CD4-positive, alpha-beta T cell (primary cell): ENCODE measurements at places on chromosomes 7 and 10.

DNA sequence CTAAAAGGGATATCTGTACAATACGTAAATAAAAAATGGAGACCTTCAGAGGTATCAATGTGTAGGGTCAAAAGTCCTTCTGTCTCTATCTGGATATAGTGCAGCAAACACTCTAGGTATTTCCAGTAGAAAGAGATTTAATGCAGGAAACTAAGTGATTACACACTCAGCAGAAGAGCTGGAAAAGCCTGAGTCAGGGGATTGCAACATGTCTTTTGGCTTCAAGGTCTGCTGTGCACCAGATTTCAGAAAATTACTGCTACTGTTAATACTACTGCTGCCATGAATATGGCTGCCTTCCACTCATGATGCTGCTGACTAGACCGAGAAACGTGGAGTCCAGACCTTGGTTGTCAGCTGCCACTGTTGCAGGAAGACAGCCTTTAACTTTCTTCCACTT, 94.9 kb upstream of the DLX6 start:
- no peaks in the 10 kb centered on the region for H3K36me3 ChIP-seq
- no peak overlapping the region for H3K4me3 ChIP-seq
- DNase-seq: no peak
- H3K4me1 ChIP-seq: no peaks in the 10 kb centered on the region

DNA sequence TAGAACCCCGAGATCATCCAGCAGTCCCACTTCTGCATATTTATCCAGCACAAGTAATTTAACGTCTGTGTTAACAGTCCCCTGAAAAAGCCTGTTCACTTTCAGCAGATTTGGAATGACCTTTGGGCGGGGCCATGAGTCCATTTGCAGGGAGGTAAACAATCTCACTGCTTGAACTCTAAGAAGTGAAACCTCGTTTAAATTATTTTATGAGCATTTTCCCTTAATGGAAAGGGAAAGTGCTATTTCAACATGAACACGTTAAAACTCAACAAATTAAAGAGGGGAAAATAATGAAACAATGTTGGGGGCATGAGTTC, 282.8 kb downstream of the GATA3 start:
- no peaks in the 10 kb centered on the region for H3K36me3 ChIP-seq
- no peak overlapping the region for H3K27ac ChIP-seq
- DNase-seq: no peak
- H3K4me1 ChIP-seq: peaks cover 8% of the 10 kb centered on the region

- no peak overlapping the region for H3K4me3 ChIP-seq
- no peaks in the 10 kb centered on the region for H3K4me1 ChIP-seq
- no peaks in the 10 kb centered on the region for H3K27me3 ChIP-seq
- no peak overlapping the region for H3K27ac ChIP-seq
- no peak for DNase-seq
Observed at GRCh38 chr7:133020496-133020895, 61.4 kb downstream of the CHCHD3 start.

- no peaks in the 10 kb centered on the region for H3K27me3 ChIP-seq
- H3K4me3 ChIP-seq: no peak overlapping the region
- no peaks in the 10 kb centered on the region for H3K36me3 ChIP-seq
- no peak for DNase-seq
Observed at GRCh38 chr10:89030791-89031190, 40.2 kb downstream of the FAS start.

DNA sequence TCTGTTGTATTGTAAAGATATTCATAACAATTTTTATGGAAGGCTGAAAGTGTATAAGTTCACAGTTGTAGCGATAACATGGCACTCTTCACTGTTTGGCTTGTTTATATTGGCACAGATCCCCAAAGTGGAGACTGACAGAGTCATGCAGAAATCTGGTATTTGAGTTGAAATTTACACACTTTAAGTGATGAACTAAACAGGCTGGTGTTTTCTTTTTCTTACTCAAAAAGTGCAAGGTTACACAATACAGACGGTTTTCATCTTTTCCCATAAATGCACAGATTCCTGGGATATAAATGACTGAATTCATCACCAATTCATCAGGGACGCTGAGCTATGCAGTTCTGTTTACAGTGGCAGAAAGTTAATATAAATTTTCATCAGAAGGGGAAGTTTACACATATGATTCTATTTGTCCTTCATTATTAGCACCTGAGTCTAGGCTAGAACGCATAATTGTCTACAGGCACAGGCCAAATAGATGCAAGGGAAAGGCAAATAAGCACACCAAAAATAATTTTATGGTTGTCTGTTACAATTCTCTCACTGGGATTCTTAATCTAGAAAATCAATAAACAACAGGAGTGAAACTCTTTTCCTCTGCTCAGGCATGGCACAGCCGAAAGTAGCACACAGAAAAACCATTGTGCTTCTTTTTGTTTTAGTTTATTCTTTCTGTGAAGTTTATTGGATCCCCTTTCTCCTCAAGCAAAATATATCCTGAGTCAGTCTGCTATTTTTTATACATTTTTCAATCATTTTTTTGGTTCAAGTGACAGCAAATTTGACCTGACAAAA, 88.0 kb downstream of the FOXP2 start:
- no peak for DNase-seq
- no peaks in the 10 kb centered on the region for H3K27me3 ChIP-seq

DNA sequence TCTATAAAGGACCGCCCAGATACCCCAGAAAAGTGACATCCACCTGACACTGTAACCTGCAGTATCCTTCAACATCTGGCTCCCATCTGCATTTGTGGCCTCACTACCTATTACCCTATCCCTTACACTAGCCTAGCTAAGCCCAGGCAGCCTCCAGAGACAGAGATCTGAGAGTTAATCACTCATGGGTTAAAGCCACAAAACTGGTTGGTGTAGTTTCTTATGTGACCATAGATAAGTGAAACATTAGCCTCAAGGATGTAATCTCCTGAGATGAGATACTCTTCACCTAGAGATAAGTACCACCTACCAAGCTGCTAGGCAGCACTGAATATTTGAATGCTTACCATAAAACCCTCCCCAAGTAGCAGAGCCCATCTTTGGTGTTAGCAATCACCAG, 35.4 kb downstream of the CTTNBP2 start:
- no peaks in the 10 kb centered on the region for H3K36me3 ChIP-seq
- H3K4me3 ChIP-seq: no peak overlapping the region
- no peak overlapping the region for H3K27ac ChIP-seq
- no peak for DNase-seq
- no peaks in the 10 kb centered on the region for H3K27me3 ChIP-seq

GRCh38 chr10:129194181-129194870, 272.7 kb upstream of the MGMT start:
- H3K27me3 ChIP-seq: peaks cover 4% of the 10 kb centered on the region
- no peak overlapping the region for H3K27ac ChIP-seq
- DNase-seq: no peak
- no peak overlapping the region for H3K4me3 ChIP-seq
- no peaks in the 10 kb centered on the region for H3K4me1 ChIP-seq

- peaks cover 61% of the 10 kb centered on the region for H3K4me1 ChIP-seq
- H3K27me3 ChIP-seq: no peaks in the 10 kb centered on the region
- no peak overlapping the region for H3K4me3 ChIP-seq
- H3K27ac ChIP-seq: no peak overlapping the region
Observed at GRCh38 chr10:110852255-110852896, 19.4 kb upstream of the PDCD4 start.
